ENCODE measurements at places on chromosomes 1 and 21.

DNA sequence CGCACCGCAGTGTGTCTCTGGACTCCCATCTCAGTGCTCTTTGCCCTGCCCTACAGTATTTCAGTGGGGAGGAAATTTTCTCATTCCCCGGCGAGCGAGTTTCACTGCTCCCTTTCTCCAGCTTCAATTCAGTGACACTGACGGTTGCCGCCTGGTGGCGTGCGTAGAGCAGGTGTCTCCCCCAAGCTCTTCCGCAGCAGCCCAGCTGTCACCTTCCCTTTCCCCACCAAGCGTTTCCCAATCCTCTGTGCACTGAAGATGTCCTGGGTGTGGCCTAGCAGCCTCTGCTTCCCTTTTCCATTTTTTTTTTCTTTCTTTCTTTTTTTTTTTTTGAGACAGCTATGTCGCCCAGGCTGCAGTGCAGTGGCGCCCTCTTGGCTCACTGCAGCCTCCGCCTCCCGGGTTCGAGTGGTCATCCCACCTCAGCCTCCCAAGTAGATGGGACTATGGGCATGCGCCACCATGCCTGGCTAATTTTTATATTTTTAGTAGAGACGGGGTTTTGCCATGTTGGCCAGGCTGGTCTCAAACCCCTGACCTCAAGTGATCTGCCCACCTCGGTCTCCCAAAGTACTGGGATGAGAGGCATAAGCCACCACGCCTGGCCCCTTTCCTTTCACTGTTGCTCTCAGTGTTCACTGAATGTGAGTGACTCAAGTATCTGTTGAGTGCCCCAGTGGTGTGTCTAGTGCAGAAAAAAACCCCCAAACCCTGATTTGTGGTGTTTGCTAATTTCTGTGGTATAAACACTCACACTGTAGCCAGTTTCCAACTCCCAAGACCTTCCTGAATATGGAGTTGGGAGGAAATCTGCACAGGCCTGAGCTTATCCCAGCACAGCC, 30.1 kb downstream of the TNFRSF1B start:
- DNase-seq, result peak; percentile 68

- DNase-seq, result no peak
Measured at GRCh38 chr1:181655756-181656155, 172.4 kb downstream of the CACNA1E start.

DNA sequence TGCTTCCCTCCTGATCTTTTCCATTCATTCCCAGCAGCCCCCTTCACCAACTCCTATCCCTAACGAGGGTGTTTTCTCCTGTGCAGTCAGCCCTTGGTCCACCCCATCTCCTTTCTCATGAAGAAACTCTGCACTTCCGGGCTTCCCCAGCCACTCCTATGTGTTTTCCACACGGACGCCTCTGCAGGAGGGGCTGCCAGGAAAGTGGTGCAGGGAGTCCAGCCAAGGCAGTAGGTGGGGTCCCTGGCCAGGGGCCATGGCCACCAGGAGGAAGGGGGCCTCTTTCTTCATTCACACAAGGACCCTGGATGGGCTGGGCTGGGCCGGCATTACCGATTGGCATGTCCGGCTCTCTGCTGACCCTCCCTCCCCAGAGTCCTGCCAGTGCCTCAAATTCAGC, 72.8 kb upstream of the EFHD2 start:
- DNase-seq, result no peak

DNA sequence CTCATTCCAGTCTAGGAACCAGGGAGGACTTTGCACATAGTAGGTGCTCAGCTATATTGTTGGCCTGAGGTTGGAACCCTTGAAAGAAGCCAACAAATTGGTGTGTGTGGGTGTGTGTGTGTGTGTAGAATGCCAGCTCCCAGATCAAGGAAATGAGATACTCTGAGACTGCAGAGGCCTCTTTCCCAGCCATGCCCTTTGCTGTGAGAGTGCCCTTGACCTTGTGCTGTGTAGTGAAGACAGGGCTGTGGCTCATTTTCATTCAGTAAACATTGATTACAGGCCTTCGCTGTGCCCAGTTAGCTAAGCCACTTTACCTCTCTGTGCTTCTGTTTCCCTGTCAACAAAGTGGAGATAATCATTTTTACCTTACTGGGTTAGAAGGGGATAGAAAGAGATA, 3.2 kb downstream of the CYP4B1 start:
- DNase-seq, result no peak

DNA sequence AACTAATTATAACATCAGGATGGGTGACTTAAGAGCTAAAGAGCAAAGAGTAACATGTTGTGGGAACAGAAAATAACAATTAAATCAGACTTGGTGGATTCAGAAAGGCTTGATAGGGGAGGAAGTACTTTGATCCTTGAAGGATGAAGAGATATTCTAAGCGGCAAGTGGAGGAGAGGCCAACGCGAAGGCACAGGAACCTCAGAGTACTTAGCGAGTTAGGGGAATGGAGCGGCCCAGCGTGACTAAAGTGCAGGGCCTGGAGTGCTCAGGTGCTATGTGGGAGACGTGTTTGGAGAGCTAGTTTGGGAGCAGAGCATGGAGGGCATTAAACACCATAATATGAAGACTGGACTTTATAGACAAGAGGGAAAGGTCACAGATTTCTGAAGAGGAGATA, 64.3 kb downstream of the ADCY10 start:
- DNase-seq, result no peak

- no peak for DNase-seq
Measured at GRCh38 chr1:201562257-201562656, 23.3 kb downstream of the NAV1 start.
